T-helper 1 cell (primary cell): ENCODE measurements at places on chromosomes 2 and 18.
A peak's percentile ranks its signal among the peaks of the same experiment; 100 is the strongest.

- DNase-seq, result no peak
Observed at GRCh38 chr2:37321029-37321682, 3.5 kb downstream of the PRKD3 start.

GRCh38 chr18:68181956-68182355, 533.0 kb downstream of the TMX3 start:
- DNase-seq, result no peak

DNA sequence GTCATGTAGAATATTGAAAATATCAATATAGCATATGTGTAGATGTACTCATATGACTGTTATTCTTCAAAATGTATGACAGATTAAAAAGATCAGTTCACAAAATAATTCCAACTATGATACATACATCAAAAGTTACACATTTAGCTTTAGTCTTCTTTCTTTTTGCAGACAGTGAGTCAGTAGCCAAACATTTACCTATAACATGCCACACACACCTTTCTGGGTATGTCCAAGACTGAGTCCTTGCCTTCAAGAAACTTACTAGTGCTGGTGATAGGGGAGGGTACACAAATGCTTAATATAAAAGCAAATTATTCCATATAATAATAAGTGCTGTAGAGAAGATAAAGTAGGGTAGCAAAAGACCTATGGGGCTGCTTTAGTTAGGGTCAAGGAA, 152.9 kb upstream of the WDSUB1 start:
- no peak for DNase-seq

DNA sequence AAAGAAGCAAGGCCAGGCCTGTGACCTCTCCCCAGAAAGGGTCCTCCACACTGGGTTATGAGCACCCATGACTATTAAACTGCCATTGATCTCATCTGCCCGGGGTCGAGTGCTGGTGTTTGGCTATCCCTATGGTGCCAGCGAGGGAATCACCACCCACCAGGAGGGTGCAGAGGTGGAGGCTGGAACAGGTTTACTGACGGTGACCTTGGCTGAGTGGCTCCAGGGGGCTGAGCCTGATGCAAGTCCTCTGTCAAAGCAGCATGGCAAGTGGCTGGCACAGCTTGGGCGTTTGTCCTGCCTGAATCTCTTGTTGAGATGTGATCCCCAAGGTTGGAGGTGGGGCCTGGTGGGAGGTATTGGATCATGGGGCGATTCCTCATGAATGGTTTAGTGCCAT, 196.4 kb upstream of the HDAC4 start:
- DNase-seq, result no peak

DNA sequence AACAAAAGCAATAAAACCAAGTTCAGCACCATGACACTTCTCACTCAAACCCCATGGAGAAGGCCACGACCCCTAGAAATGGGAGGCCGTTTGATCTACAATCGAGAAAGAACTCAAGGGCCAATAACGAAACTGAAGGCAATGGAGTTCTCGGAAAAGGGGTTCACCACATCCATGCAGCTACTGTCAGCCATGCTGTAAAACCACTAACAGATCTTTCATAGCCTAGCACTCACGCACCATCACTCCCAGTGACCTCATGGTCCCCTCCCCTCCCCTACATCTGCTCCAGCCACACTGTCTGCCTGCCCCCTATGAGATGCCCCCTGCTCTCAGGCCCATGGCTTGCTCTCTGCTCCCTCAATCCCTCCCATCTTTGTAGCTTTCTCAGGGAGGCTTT, 135.3 kb downstream of the TMEM163 start:
- DNase-seq, result peak; percentile 54

DNA sequence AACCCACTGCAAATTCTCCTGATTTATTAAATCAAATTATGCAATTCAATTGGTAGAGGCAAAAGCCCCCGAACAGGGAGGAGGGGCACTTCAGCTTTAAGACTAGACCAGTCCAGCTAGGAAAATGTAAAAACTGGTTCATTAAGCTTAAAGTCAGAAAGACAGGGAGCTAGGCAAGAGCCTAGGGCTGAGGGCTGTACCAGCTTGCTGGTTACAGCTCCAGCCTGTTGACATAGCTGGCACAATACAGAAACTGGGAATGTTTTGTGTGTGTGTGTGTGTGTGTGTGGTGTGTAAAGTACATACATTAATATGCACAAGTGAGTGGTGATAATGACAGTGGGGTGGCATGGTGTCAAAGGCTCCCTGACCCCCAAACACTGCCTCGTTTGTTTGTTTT, 307.0 kb upstream of the CELF4 start:
- DNase-seq, result no peak

DNA sequence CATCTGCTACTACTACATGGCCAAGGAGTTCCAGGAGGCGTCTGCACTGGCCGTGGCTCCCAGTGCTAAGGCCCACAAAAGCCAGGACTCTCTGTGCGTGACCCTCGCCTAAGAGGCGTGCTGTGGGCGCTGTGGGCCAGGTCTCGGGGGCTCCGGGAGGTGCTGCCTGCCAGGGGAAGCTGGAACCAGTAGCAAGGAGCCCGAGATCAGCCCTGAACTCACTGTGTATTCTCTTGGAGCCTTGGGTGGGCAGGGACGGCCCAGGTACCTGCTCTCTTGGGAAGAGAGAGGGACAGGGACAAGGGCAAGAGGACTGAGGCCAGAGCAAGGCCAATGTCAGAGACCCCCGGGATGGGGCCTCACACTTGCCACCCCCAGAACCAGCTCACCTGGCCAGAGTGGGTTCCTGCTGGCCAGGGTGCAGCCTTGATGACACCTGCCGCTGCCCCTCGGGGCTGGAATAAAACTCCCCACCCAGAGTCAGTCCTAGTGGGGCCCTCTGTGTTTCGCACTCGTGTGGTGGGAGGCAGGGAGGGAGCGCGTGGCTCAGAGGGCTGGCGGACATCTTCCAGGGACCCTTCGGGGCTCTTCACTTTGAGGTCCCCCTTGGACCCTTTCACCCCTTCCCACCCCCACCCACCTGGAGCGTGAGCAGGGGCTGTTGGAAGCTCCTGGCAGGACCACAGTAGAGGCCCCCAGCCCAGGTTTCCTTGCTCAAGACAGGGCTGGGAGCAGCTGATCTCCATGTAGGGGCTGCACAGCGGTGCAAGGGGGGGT, 5.7 kb downstream of the GPR35 start:
- no peak for DNase-seq

- no peak for DNase-seq
Observed at GRCh38 chr2:120314690-120315366, 31.1 kb upstream of the INHBB start.

DNA sequence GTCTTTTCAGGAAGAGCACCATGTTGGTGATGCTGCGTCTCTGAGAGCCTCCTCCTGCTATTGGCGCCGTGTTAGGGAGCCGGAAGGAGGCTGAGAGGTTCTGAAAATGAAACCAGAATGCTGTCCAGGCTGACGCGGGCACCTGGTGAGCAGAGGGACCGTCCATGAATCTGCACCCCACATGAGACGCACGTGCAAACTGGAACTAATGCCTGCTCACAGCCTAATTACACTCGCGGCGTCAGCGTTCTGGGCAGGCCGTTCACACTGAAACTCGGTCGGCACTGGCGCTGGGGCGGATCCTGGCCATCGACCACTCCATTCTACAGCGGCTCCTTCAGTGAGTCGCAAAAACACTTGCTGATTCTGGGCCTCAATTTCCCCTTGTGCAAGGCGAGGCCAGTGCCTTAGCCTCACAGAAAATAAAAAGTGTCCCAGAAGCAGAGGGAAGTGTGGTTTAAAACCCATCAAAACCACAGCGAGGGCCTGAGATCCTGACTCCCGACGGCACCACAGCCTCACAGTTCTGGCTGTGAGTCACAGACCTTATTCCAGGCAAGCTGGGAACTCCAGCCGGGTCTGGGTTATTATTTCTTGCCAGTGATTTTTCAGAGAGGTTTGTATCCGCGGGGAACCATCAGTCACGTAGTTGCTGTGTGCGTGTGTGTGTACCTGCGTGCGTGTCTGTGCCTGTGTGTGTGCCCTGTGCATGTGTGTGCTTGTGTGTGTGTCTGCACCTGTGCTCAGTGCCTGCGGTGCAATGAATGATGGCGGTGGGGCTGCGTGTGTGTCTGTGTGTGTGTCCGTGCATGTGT, 49.1 kb upstream of the CTDP1 start:
- no peak for DNase-seq

DNA sequence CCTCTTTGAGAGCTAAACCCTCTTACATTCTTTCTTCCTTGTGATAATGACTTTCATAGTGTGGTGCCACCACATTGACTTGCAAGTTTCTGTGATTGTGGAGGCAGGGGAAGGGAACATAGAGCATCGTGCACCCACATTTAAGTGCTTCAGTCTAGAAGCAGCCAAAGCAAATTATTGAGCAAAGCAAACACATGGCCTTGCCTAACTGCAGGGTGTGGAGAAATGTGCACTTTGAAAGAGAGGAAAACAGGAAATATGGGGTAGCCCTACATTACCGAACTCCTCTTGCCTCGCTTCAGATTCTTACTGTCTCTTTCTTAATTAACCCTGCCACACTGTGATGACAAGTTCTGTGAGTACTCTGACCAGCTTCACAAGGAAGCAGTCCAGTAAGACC, 814.6 kb downstream of the SLC4A3 start:
- DNase-seq, result no peak

DNA sequence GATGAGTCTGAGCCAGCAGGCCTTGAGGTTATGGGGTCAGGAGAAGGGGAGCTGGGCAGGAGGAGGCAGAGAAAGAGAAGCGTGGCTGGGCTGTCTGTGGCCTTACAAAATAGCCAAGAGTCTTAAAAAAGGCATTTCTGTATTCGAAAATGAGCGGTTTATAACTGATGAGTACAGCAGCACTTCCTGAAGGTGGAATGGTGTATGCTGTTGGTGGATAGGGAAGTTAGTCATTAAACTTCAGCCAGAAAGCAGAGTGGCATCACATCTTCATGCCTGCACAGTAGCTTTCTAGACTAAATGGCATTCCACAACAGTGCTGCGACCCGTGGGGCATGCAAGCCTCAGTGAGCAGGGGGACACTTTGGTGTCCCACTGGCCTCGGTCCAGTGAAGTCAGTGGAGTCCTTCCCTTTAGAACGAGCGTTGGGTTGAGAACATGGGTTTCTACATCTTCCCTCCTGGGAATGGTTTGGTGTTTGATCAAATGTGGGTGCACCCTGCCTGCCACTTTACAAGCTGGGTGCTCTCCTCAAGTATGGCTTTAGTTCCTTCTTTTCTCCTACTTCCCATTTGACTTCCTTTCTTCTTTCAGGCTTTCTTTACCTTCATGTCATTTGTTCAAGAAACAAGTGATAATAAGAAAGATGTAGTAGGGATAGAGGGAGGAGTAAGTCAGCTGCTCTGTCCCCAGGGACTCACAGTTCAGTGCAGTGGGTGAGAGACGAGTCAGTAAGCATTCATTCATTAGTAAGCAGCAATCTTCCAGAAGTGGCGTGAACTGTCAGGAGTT, 96.3 kb downstream of the ARMC9 start:
- no peak for DNase-seq

- no peak for DNase-seq
Observed at GRCh38 chr2:118865106-118865505, 17.7 kb upstream of the EN1 start.

GRCh38 chr18:45764000-45764686, 40.2 kb downstream of the SLC14A1 start:
- DNase-seq, result no peak

GRCh38 chr2:105792561-105792960, 47.8 kb downstream of the NCK2 start:
- no peak for DNase-seq

DNA sequence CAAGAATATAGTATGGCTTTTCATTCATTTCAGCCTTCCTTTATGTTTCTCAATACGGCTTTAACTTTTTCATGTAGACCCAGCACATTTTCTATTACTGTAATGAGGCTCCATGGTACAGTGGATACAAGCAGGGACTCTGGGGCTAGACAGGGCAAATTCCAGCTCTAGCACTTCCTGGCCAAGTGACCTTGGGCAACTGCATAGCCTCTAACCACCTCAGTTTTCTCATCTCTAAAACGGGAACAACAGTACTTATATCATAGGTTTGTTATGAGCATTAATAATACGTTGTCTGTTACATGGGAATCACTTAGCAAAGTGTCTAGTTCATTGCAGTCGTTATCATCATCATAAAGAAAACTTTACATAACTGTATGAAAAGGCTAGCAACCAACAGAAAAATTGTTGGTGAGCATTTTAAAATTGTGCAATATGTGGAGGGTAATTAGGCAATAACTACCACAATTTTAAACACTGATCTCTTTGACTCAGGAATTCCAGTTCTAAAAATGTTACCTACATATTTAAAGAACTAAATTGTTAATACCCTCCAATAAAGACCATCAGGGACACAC, 13.7 kb upstream of the RMDN2 start:
- DNase-seq, result no peak

DNA sequence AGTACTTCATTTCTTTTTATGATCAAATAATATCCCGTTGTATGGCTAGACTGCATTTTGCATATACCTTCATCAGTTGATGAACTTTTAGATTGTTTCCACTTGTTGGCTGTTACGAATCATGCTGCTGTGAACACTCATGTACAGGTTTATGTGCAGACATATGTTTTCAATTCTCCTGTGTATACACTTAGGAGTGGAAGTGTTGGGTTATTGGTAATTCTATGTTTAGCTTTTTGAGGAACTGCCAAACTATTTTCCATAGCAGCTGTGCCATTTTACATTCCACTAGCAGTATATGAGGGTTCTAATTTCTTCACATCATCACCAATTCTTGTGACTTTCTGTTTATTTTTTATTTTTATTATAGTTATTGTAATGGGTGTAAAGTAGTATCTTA, 32.1 kb upstream of the LCLAT1 start:
- DNase-seq, result no peak

DNA sequence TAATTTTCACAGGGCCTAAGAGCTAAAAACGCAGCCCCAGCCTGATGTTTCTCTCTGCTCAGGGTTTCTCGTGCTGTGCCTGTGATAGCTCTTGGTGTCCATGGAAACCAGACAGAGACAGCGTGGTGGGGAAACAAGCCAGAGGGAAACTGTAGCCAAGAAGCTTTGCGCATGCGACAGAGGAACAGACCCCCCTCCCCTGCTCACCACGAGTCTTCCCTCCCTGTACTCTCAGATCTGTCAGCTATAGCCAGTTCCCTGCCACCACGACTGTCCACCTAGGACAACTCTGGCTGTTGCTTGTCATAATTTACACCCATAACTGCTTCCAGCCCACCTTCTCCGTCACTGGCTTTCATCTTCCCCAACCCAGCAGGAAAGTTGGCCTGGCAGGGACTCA, 13.2 kb upstream of the DNAJC27 start:
- DNase-seq, result no peak

DNA sequence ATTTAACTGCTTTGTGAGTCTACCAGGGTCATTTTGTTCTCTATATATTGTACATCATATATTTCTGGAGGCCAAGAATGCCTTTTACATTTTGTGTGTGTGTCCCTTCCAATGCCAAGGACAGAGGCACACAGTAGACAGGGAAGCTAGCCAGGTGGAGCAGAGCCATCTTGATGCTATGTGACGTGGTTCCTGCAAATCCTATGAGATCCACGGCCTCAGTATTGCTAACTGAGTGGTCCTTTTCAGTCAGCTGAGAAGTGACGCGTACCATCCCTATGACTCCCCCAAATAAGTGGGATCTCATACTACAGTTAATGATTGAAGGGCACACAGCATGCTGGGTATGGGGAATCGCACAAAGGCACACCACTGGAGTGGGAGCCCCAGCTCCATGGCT, 27.3 kb downstream of the CCDC141 start:
- no peak for DNase-seq

GRCh38 chr2:67453310-67453709, 56.2 kb downstream of the ETAA1 start:
- no peak for DNase-seq
